ENCODE measurements at places on chromosomes 16 and 17.

DNA sequence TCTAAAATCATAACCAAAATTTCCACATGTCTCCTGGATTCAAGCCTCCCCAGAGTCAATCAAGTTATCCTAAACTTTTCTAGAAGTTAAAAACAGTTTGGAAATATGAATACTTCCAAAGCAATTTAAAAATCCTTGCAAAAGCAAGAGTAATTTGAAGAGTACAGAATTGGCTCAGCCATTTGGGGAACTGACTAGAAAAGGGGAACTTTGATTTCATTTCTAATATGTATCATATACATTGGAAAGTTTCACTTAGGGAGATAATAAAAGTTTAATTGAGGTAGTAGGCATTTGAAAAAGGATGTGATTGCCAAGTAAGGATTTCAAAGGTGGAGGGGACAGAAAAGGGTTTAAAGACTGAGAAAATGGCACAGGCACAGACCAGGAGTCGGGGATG, 9.0 kb upstream of the SLFN12L start:
- no peak for DNase-seq

GRCh38 chr17:47929218-47930000, 12.0 kb upstream of the PNPO start:
- DNase-seq, result no peak

DNA sequence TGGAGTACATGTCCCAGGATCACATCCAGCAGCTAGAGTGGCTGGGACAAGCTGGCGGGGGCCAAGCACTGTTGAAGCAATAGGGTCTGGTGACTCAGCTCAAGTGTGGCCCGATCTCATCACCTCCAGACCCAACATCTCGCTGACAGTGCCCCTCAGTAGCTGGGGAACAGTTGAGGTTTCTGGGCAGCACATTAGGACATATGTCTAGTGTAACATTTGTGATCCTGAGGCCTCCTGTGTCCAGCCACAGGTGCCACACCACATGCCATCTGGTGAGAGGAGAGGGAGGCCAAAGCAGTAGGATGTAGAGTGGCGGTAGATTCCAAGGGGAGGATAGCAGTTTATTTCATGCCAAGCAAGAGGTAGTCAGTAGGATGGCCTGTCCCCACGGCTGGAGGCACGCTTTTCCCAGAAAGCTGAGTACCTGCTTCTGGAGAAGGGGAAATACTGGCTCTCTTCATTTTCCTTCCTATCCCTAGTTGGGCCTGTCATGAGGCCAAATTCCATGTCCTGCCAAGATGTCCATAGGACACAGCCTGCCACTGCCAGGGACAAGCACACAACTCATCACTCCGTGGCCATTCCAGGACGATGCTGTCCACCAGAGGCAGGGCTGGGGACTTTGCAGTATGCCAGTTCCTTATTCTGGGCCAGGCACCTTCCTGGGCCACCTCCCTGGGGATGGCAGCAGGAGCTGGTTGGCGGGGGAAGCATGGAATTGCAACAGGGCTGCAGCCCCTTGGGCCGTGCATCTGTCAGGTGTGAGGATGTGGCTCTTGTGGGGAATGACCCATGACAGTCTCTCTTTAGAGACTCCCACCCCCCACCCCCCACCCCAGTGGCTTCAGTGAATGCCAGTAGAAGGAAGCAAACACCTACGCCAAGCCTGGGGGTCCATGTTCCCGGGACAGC, 24.0 kb downstream of the GGA3 start:
- DNase-seq, result no peak

GRCh38 chr17:50397919-50398285, 579 bp upstream of the LRRC59 start:
- no peak for DNase-seq

GRCh38 chr16:85449191-85449884, 163.8 kb upstream of the GSE1 start:
- no peak for DNase-seq

- no peak for DNase-seq
These were observed 206.0 kb upstream of the CHMP6 start for GRCh38 chr17:80785477-80786178.

- no peak for DNase-seq
These were observed 3.5 kb upstream of the CMIP start for GRCh38 chr16:81440888-81441761.

GRCh38 chr16:65510241-65510640, 388.4 kb upstream of the CDH11 start:
- no peak for DNase-seq

DNA sequence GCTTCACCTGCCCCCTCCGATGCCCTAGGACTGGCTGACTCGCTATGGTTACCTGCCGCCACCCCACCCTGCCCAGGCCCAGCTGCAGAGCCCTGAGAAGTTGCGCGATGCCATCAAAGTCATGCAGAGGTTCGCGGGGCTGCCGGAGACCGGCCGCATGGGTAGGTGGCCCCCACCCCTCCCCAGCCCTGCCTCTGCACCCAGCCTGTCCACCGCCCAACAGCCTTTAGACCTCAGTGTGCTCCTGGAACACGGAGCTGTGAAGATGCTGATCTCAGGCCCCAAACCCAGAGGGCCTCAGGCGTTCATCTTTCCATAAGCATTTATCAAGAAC, 993 bp downstream of the MMP25 start:
- DNase-seq, result no peak

- DNase-seq, result no peak
These were observed 7.2 kb downstream of the TSR3 start for GRCh38 chr16:1344499-1344898.

DNA sequence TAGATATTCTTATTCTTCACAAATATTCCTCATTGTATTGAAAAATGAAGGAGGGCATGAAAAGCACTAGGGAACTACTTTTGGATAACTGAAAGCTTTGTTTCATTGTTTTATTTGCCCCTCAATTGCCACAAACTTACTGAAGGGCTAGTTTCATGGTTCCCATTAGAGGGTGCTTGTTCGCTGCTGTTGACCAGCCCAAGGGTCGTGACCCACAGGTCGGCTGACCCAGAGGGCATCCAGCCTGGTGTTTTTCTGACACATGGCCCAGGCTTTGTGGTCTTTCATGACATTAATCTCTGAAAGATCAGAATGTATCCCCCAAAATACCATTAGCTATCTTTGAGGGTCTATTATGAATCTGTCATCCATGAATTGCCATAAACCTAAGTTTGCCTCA, 30.0 kb downstream of the DGKE start:
- DNase-seq, result no peak

GRCh38 chr17:82489851-82490511, 29.6 kb upstream of the FOXK2 start:
- no peak for DNase-seq

DNA sequence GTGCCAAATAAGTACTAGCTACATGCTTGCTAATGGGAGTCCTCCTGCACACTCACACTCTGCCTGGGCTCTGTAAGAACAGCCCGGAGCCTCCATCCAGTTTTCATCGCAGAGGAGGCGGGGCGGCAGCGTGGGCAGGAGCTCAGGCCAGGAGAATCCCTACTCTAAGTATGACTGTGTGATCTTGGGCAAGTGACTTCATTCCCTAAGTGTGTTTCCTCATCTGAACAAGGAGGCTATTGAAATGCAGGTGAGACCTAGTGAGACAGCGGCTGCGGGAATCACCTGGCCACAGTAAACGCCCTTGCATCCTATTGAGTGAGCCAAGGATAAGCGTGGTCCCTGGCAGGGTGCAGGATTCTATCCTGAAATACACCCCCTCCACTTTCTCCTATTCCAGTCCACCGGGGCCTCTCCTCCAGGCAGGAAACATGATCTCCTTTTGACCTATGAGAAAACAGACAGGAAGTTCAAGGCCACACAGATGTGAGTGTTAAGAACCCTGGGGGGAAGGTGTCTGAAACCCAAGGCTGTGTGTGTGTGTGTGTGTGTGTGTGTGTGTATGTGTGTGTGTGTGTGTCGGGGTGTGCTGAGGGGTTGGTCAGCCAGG, 5.2 kb upstream of the RAI1 start:
- DNase-seq, result no peak

GRCh38 chr17:59617156-59617732, 2.5 kb upstream of the CLTC start:
- DNase-seq, result no peak

GRCh38 chr17:18248300-18248731, 10.2 kb downstream of the FLII start:
- peak; percentile 59 for DNase-seq

GRCh38 chr16:55389426-55390073, 65.5 kb downstream of the IRX6 start:
- no peak for DNase-seq

GRCh38 chr16:74451951-74452758, 30.9 kb upstream of the CLEC18B start:
- no peak for DNase-seq

- no peak for DNase-seq
These were observed 845 bp upstream of the NAT9 start for GRCh38 chr17:74776990-74777389.

DNA sequence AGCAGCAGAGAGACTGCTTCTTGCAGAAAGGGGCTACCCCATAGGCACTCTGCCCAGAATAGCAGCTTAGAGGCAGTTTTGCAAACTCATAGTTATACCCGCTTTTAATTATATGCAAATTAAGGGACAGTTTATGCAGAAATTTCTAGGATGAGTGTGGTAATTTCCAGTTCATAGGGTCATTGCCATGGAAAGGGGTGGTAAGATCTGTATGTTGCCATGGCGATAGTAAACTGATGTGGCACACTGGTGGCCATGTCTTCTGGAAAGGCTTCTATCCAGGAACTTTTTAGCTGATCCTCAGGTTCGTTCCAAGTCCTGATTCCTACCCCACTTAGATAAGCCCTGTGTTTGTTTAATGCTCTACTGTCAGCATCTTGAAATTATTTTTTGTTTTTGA, 6.2 kb downstream of the STXBP4 start:
- no peak for DNase-seq

GRCh38 chr16:87254296-87254695, 62.9 kb downstream of the C16orf95 start:
- DNase-seq, result no peak

DNA sequence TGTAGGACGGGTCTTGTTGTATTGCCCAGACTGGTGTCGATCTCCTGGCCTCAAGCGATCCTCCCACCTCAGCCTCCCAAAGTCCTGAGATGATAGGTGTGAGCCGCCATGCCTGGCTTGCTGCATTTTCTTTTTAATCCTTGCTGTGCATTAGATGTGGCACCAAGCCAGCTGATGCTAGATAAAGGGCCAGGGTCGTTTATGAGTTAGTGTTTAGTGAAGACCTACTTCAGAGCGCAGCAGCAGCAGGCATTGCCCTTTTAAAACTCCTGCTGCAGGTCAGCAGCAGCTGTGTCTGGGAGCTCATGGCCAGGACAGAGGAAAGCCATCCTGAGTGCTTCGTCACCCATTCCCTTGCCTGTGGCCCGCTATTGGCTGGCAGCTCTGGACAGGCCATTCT, 237.3 kb downstream of the CCDC182 start:
- no peak for DNase-seq

DNA sequence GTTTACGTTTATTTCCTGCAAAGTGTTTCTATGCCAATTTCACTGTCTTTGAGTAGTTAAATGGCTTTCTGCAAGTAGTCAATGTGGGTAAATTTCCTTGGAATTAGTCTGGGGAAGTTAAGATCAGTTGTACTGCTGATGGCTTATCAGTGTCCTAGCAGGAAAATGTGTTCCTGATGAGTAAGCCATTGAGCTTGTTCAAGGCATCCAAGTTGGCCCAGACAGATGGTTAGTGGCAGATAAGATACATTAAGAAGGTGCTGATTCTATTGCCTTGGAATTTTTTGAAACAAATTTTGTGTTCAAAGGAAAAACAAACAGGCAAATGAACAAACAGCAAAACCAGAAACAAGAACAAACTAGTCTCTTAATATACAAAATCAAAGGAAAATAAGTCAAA, 258.4 kb downstream of the MAP2K6 start:
- DNase-seq, result no peak

GRCh38 chr16:24801761-24802302, 43.9 kb upstream of the SLC5A11 start:
- no peak for DNase-seq

DNA sequence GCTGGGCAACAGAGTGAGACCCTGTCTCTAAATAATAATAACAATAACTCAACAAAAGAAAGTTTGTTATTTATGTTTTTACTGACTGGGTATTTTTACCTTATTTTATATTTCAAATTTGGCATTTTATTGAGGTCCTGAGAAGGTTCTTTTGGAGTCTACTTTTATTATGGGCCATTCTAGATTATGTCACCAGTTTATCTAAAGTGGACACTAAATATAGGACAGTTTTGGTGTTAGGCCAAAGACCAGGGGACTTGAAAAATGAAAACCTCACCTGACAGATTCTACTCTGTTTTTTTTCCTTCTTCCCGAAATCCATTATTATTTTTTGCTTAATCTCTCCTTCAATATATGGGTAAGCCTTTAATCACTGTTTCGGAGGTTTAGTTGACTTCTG, 8.1 kb downstream of the FTO start:
- DNase-seq, result no peak

DNA sequence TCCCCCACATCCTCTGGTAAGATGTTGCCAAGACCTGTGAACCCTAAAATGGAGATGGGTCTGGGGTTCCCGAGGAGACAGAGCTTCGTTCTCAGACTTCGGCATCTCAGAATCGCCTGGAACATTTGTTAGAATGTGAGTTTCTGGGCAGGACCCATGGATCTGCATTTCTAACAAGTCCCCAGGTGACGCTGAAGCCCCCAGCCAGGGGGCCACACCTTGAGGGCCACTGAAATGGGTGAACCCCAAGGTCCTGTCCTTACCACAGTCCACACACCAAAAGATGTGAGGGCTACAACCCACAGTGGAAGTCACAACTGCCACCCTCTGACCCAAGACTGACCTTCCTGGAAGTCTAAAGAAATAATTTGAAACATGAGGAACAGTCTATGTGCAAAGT, 14.0 kb downstream of the MPP3 start:
- DNase-seq, result no peak

- DNase-seq, result no peak
These were observed 223.9 kb upstream of the TOX3 start for GRCh38 chr16:52770828-52771227.

DNA sequence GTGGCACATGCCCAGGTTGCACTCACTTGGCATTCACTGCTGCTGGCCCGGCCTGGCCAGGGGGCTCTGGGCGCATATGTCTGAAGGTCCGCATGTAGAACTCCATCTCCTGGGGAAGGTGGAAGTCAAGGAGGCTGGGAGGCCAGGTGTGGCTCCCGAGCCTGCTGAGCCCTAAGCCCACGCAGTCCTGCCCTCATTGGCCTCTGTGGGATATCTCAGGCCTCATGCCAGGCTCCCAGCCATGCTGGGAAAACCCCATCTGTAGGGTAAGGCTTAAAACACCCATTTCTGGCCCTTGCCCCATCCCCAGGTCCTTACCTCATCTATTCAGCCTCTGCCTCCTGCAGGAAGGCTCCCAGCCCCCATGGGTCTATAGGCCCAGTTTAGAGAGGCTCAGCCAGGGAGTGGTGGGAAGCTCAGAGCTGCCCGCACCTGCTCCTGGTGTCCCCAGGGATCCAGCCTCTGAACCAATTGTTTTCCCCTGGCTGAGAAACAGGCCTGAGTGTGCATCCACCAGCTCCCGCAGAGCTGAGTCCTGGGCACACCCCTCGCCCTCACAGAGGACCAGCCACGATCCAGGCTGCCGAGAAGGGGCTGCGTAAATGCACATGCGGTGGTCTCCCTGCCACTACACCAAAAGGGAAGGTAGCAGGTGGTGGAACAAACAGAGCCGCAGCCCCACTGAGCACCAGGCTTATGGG, 2.3 kb upstream of the TPPP3 start:
- peak; percentile 60 for DNase-seq
